ENCODE measurements at places on chromosomes 11 and 22. TPM values are rescaled to one million over a fixed set of nuclear protein-coding genes. Genes with fewer than 3 reads are reported as not detected.

The AQP11 gene
- 0.31 TPM for total RNA-seq

The KCNC1 gene
- total RNA-seq = not detected

The OR10A2 gene
- not detected for total RNA-seq

The BEST1 gene
- 0.08 TPM for total RNA-seq

The KRTAP5-9 gene
- total RNA-seq = not detected

The A4GALT gene
- total RNA-seq = not detected

The SCGB2A2 gene
- not detected for total RNA-seq

The LRRC75B gene
- not detected for total RNA-seq

The BTBD18 gene
- not detected for total RNA-seq

The CTSF gene
- 13.1 TPM for total RNA-seq

The YPEL1 gene
- 3.2 TPM for total RNA-seq

The MOGAT2 gene
- total RNA-seq = not detected

The PAK1 gene
- total RNA-seq = 16.9 TPM

The PATE2 gene
- not detected for total RNA-seq

The SOX10 gene
- total RNA-seq = not detected

The CHADL gene
- 2.3 TPM for total RNA-seq

The TREH gene
- not detected for total RNA-seq

The CARNS1 gene
- 11.2 TPM for total RNA-seq

The TCF20 gene
- 50.7 TPM for total RNA-seq

The LRRN4CL gene
- total RNA-seq = not detected

Data from CD8-positive, alpha-beta T cell (primary cell).